ENCODE measurements at places on chromosomes 6 and 20.

- DNase-seq: no peak
These were observed 178.7 kb downstream of the GJA10 start for GRCh38 chr6:90072935-90073464.

- peak; percentile 18 for DNase-seq
These were observed 195.5 kb downstream of the EPM2A start for GRCh38 chr6:145539831-145540230.

DNA sequence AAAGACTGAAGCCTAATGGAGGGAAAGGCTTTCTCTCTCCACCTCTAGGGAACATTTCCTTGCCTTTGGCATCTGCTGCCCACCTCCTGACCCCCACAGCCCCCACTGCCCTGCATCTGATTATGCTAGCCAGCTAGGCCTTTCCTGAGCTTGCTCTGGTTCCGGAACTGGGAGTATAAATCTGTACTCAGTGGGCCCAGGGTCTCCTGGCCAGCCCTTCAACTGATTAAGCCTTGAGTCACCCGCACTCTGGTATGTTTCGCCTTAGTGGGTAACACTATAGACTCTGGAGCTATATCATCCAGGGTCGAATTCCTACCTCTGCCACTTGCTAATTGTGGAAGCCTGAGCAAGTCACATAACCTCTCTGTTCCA lies 45.6 kb upstream of the RIPOR2 start:
- no peak for DNase-seq

- no peak for DNase-seq
These were observed 74.8 kb downstream of the CDYL start for GRCh38 chr6:4851035-4851434.

GRCh38 chr6:100078509-100078908 lies 84.5 kb upstream of the MCHR2 start:
- DNase-seq: peak; percentile 27

Measured in fibroblast of the aortic adventitia (primary cell).